ENCODE measurements at places on chromosomes 7 and 10.
A peak's percentile ranks its signal among the peaks of the same experiment; 100 is the strongest.

- no peak for DNase-seq
Measured at GRCh38 chr7:45035893-45036292, 35.9 kb downstream of the CCM2 start.

DNA sequence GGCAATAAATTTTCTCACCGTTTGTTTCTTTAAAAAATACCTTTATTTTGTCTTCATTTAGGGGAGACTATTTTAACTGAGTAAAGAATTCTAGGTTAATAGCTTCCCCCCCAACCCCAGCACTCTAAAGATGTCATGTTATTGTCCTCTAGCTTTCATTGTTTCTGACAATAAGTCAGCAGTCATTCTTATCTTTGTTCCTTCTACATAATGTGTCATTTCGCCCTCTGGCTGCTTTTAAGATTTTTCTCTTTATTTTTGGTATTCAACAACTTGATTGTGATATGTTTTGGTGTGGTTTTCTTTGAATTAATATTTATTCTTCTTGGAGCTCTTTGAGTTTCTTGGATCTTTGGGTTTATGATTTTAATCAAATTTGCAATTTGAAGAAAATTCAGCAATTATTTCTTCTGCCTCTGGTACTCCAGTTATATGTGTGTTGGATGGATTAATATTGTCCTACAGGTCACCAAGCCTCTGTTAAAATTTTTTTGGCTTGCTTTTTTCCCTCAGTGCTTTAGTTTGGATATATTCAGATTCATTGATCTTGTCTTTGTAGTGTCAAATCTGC lies 64.6 kb upstream of the ELN start:
- no peak for DNase-seq

- DNase-seq: no peak
Measured at GRCh38 chr7:35967366-35968139, 166.7 kb downstream of the SEPTIN7 start.

DNA sequence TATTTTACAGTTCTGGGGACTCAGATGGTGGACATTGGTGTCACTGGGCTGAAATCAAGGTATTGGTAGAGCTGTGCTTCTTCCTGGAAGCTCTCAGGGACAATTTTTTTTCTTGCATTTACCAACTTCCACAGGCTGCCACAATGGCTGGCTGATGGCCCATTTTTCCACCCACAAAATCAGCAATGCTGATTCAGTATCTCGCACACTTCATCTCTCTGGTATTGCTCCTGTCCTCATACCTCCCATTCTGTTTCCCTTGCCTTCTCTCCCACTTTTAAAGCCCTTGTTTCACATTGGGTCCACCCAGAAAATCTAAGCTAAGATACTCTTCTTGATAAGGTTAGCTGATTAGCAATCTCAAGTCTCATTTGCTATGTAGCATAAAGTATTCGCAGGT lies 530.9 kb upstream of the POM121L12 start:
- no peak for DNase-seq

DNA sequence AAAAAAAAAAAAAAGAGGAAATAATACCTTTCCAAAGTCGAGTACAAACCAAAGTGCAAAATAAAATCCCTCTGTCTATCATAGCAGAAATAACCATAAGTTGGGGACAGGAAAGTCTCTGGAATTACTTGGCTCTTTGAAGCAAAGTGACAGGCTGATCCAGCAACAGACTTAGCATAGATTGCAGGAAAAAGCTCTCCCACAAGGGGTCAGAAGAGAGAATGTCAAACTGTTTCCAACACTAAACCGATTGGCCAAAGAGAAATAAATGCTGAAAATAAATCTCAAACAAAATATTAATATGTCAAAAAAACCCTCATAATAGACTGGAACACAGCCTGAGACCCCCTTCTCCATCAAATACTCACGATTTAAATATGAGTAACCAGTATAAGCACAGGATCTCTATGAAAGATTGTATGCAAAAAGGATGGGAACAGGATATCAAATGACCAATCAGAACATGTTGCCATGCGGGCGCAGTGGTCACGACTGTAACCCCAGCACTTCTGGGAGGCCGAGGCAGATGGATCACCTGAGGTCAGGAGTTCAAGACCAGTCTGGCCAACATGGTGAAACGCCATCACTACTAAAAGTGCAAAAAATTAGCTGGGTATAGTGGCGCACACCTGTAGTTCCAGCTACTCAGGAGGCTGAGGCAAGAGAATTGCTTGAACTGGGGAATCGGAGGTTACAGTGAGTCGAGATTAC lies 1000.7 kb upstream of the LRRN3 start:
- DNase-seq: no peak

GRCh38 chr7:87151729-87152111 lies 533 bp upstream of the DMTF1 start:
- DNase-seq: no peak

DNA sequence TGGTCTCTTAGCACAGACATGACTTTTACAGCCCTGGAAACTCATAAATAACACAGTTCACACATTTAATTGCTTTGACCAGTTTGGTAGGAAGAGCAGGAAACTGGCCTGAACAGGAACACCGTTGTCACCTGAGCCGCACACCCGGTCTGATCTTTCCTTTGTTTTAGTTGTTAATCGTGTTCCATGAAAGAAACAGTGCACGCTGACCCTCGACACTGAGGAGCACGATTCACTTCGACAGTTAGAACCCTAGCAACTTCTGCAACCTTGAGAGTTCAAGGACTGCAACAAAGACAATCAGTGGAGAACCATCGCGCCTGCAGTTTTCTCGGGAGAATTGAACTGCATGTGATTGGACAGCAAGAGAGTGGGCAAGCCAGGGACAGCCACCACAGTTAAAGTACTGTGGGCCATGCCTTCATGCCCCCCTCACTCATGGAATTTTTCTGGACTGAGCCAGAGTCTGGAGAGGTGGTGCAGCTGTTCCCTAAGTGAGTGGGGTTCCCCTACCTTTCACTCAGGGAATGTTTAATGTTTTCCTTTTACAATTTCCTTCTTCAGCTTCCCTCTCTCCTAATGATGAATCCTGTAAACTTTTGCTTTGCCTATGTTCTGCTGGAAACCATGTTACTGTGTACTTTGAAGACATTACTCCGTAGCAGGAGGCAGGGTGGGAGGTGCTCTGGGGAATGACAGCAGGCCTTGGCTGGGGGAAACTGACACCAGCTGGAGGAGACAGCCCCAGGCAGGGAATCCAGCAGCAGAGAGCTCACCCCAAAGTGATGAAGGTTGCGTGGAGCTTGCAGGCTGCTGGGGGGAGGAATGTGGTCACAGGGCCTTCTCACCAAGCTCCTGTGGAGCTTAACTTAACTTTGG lies 198.7 kb downstream of the ZNF438 start:
- DNase-seq: no peak

DNA sequence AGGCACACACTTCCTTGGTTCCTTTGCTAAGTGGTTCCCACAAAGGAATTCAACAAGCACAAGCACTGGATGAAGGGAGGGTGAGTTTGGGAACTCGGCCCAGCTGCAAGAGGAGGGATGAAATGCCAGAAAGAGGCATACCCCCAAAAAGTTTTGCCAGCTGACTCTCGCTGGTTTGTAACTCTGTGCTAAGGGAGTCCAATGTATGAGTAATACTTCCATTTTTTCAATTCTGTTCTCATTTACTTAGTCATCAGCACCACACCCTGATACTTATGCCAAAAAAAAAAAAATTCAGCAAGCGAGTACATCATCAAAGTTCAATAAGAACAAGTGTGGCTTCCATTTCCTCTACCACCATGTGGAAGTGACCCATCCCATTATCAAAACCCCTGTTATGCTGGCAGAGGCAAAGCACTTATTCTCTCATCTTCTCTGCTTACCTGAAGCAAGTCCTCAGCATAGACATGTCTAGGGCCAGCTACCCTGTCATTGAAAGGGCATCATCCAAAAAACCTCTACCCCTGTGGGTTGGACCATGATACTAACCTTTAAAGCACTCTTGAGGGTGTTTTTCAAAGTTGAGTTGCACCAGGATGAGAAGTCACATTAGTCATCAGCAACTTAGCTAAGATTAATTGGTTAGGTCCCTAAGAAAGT lies 6.9 kb upstream of the HYCC1 start:
- peak; percentile 31 for DNase-seq

GRCh38 chr7:99489235-99489634 lies 10.8 kb downstream of the ZNF394 start:
- no peak for DNase-seq

DNA sequence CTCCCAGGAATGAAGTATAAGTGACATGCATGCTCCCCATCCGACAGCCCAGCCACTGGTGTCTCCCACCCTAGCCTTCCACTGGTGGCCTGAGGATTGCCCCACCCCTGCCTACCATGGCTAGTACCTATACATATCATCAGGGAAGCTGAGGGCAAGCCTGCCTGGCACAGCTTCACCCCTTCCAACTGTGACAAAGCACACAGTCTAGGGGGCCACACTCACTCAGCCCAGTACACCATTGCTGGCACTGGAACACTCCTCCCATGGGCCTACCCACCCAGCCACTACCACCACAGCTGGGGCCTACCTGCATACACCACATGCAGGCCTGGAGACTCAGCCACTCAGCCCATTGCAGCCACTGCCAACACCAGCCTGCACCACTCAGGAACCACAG lies 393.1 kb upstream of the STEAP1 start:
- DNase-seq: no peak

GRCh38 chr10:97150013-97150595 lies 35.7 kb downstream of the SLIT1 start:
- DNase-seq: no peak

- no peak for DNase-seq
Measured at GRCh38 chr10:23717913-23718312, 279.0 kb downstream of the OTUD1 start.

- DNase-seq: no peak
Measured at GRCh38 chr10:84547616-84548015, 219.2 kb downstream of the CCSER2 start.

GRCh38 chr7:102285540-102286236 lies 980 bp upstream of the SH2B2 start:
- DNase-seq: no peak

DNA sequence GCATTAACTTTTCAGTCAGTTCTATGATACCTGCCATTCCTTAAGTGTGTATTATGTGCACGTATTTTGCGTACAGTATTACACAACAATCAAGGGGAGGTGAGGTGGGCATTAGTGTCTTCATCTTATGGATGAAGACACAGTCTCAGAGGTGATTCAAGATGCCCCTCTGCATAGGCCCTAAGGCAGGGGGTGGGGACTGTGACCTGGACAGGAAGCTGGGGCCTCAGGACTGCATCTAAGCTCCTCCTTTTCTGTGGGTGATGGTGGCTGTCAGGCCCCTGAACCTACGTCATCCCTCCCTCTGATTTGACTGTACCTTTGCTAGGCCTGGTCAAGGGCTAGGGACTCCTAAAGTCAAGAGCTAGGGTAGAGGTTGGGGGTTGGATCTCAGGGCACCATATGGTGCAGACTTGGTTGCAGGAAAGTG lies 38.9 kb downstream of the HK1 start:
- no peak for DNase-seq

DNA sequence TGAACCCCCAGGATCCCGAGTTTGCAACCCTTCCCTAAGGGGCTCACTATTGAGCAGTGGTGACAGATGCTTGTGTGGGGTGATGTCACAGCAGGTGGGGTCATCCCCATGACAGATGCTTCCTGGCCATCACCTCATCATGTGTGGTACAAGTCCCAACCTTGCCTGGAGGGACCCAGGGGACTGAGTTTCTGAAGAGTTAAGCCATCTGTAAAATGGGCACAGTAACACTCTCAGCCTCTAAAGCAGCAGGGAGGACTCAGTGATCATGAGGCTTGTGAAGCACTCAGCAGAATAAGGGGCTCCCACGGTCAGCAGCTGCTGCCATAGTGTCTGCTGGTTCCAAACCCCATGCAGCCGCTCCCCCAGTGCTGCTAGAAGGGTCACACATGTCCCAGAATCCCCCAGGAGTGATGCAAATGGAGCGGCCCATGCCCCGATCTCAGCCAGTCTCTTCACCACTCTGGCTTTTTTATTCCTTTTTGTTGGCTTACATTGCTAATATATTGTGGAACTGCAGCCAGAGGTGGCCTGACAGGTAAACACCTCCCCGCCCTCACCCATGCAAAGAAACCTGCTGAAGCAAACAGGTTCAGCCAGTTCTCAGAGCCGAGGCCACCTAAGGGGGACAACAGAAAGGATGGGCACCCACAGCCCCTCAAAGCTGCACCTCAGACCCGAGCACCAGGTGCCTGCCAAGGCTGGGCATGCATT lies 102.1 kb upstream of the PDGFA start:
- DNase-seq: no peak

- no peak for DNase-seq
Measured at GRCh38 chr7:96188174-96188581, 133.7 kb downstream of the SLC25A13 start.

GRCh38 chr7:137169282-137169698 lies 174.2 kb downstream of the PTN start:
- DNase-seq: peak; percentile 92

GRCh38 chr10:72809006-72809405 lies 84.5 kb upstream of the OIT3 start:
- no peak for DNase-seq

DNA sequence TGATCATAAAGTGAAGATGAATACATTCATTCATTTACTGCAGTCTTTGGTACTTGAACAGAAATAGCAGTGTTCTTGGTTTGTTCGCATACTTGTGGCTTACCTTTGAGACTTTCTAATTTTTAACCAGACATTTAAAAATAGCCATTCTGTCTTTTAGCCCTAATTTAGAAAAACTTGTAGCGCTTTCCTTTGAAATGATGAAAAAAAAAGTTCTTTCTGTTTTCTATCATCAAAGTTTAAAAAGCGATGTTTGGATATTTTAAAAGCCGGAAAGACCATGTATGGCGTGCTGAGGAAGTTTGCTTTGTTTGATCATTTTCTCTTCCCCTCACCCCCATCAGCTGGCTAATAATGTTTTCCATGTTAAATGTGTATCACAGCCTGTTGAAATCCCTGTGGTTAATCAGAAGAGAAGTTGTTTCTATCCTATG lies 116.3 kb downstream of the CUX1 start:
- no peak for DNase-seq

GRCh38 chr7:40401406-40401805 lies 266.6 kb downstream of the SUGCT start:
- no peak for DNase-seq

GRCh38 chr7:142784096-142784495 lies 13.3 kb downstream of the PRSS2 start:
- DNase-seq: no peak

- DNase-seq: no peak
Measured at GRCh38 chr7:69763513-69763912, 165.2 kb downstream of the AUTS2 start.

- DNase-seq: no peak
Measured at GRCh38 chr10:35058134-35058533, 32.0 kb downstream of the CUL2 start.

GRCh38 chr7:17661982-17662585 lies 278.2 kb downstream of the SNX13 start:
- DNase-seq: no peak

GRCh38 chr10:11082526-11082925 lies 64.9 kb downstream of the CELF2 start:
- no peak for DNase-seq

DNA sequence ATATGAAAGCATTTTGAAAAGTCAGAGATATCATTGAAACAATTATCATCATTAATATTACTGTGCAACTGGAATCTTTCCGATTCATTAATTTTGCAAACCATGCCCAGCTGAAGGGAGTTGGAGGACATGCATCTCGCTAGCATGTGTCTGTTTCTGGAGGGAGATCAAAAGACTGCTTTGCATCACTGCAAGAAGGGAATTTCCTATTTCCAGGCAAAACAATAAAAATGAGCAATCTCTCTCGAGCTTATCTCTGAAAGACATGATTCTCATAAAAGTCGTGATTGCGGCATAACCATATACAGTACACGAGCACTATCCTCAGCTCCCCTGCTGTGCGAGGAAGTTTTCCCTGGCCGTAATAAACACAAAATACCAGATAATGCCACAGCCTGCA lies 607.6 kb upstream of the DPP6 start:
- DNase-seq: no peak
